Fibroblast of the aortic adventitia (primary cell): ENCODE measurements at places on chromosomes 4 and X. TPM values are rescaled to one million over a fixed set of nuclear protein-coding genes. Genes with fewer than 3 reads are reported as not detected.

- DNase-seq: peak; percentile 75
Observed at GRCh38 chr4:66275411-66276038, 605.2 kb upstream of the EPHA5 start.

The TMPRSS11B gene
- total RNA-seq: not detected in 2 replicates

DNA sequence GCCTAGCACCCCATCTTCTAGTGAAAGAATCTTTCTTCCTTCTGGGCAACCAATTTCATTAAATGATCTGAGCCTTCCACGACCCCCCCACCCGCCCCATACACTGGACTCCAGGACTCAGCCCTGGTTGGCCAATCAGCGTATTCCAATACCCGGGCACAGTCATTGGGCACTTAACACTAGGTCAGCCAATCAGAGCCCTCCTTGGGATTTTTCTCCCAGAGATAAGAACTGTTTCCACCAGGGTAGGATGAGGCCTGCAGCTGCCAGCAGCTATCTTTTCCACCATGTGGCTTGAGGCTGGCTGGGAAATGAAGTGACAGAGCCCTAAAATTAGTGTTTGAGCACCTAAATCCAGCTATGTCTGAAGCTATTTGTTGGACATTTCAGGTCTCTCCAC lies 418.8 kb downstream of the BCOR start:
- no peak for DNase-seq

GRCh38 chr4:73668782-73669201 lies 48.6 kb upstream of the RASSF6 start:
- peak; percentile 43 for DNase-seq

DNA sequence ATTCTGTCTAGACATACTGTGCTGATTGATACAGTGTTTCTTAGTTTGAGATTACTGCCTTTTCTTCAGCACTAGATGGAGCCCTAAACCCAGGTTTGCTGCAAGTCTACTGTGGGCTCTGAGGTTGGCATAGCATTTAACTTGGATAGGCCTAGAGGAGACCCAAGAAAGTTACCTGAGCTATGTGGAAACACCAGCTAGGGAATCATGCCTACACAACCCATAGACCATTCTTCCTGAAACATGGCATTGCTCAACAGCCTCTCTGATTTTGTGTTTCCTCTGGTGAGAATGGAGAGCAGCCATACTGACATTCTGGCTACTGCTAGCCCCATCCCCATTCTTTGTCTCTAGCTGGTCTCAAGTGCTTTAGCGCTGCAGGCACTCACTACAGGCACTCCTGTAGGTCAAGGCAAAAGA lies 287.7 kb upstream of the PCDH18 start:
- DNase-seq: peak; percentile 75

DNA sequence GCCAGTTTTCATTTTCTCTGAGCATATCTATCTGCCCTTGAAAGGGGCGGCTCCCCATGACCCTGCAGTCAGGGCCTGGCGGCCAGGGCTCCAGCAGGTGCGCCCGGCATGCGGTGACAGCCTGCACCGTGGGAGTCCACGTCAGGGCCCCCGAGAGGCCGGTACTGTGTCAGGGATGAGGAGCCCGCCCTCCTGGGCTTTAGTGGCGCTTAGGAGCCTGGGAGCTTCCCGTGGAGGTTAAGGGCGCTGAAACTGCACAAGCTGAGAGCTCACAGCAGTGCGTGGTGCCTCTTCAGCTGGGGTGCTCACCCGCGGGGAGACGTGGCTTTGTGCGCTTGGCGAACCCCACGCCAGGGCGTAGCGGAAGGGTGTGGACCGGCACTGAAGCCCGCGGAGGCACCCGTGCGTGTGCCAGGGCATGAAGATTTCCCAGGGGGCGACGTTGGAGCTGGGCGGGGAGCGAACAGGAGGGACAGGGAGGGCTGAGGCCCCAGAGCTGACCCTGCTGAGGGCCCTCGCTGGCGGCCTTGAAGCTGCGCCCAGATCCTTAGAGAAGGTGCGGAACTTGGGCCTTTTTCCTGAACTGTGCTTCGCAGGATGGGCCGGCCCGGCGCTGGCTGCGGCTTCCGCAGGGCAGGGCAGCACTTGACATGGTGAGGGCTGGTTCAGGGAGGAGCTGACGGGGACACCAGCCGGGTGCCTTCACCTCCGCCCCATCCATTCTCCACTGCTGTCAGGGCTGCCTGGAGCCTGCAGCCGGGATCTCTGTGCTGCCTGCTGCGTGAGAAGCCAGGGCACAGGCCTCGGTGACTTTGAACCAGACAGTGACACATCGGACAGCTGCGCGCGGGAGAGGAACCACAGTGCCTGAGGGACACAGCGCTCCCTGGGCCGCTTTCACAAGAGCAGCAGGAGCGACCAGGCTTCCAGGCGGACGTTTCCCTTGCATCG lies 32.9 kb downstream of the HTT-AS start:
- DNase-seq: peak; percentile 36

GRCh38 chr4:8409264-8410065 lies 31.1 kb downstream of the ACOX3 start:
- peak; percentile 70 for DNase-seq

The OTUD4 gene
- 36.1 and 45.1 TPM in 2 replicates for total RNA-seq

GRCh38 chr4:7704625-7705024 lies 235.0 kb downstream of the AFAP1 start:
- no peak for DNase-seq

- no peak for DNase-seq
Observed at GRCh38 chrX:41408576-41408975, 38.6 kb upstream of the NYX start.

DNA sequence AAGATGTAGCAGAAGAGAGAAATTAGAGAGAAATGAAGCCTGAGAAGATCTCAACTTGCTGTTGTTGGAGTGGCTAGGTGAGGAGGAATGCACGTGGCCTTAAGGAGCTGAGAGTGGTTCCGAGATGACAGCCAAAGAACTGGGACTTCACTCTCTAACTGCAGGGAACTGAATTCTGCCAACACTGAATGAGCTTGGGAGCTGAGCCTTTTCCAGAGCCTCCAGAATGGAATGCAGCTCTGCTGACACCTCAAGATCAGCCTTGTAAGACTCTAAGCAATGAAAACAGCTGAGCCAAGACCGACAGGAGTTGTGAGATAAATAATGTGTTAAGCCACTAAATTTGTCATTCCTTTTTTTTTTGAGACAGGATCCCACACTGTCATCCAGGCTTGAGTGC lies 73.0 kb downstream of the TLL1 start:
- no peak for DNase-seq

- no peak for DNase-seq
Observed at GRCh38 chr4:17613761-17614415, 553 bp upstream of the MED28 start.

The AKAP4 gene
- under 0.01 TPM in 1 of 2 replicates, not detected in the other for total RNA-seq

DNA sequence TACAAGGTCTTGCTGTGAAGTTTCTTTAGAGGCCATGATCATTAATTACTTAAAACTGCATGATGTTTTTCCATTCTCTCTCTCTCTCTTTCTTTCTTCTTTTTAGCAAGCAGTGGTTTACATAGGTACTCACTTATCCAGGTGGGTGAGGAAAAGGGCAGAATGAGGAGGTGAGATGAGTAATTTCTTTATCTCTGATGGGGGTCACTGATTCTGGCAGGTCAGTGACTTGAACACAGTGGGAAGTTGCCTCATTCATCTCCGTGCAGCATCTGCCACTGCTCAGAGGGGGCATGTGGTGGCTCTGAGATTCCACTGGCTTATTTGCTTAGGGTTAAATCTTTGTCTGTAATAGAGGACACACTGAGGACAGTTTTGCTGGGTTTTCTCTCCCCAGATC lies 62.6 kb downstream of the FAM114A1 start:
- no peak for DNase-seq

DNA sequence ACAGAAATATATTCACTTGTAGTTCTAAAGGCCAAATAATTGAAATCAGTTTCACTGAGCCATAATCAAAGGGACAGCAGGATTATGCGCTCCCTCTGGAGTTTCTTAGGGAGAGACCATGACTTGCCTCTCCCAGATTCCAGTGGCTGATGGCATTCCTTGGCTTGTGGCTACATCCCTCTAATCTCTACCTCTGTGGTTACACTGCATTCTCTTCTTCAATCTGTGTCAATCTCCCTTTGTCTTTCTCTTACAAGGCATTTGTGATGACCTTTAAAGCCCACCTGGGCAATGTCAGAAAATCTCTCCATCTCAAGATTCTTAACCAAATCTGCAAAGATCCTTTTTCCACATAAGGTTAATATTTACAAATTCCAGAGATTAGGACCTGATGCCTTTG lies 260.2 kb downstream of the UNC5C start:
- no peak for DNase-seq

- DNase-seq: no peak
Observed at GRCh38 chrX:84133023-84133422, 55.0 kb downstream of the RPS6KA6 start.

The SPOCK3 gene
- 1.9 and 7.2 TPM in 2 replicates for total RNA-seq

- DNase-seq: peak; percentile 4
Observed at GRCh38 chr4:145665773-145666172, 14.2 kb upstream of the C4orf51 start.

GRCh38 chrX:110317061-110317819 lies 645 bp downstream of the AMMECR1 start:
- no peak for DNase-seq

The NLGN3 gene
- total RNA-seq: 1.5 and 4.2 TPM in 2 replicates

DNA sequence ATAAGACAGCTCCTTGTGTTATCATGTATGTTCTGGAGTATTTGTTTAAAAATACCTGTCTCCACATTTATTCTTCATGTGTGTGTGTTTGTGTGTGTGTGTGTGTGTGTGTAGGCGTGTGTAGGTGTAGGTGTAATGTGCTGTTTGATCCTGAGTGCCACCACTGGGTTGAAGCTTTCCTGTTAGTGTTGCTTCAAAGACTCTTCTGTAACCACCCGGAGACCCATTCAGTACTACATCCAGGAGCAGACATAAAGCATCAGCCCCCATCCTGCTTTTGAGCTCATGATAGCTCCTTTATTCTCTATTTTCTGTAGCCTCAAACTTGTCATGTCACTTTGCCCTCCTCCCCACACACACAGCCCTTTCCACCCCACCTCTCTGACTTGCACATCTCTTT lies 3.0 kb upstream of the ZDHHC9 start:
- no peak for DNase-seq

The SLIT2 gene
- 46.4 and 65.1 TPM in 2 replicates for total RNA-seq
